8988T (cell line): ENCODE measurements at places on chromosomes 16 and 17.

GRCh38 chr16:56201030-56201429 is 9.7 kb downstream of the GNAO1 start:
- no peak for DNase-seq

- no peak for DNase-seq
Observed at GRCh38 chr17:78133179-78133951, 2.8 kb downstream of the TMC8 start.

DNA sequence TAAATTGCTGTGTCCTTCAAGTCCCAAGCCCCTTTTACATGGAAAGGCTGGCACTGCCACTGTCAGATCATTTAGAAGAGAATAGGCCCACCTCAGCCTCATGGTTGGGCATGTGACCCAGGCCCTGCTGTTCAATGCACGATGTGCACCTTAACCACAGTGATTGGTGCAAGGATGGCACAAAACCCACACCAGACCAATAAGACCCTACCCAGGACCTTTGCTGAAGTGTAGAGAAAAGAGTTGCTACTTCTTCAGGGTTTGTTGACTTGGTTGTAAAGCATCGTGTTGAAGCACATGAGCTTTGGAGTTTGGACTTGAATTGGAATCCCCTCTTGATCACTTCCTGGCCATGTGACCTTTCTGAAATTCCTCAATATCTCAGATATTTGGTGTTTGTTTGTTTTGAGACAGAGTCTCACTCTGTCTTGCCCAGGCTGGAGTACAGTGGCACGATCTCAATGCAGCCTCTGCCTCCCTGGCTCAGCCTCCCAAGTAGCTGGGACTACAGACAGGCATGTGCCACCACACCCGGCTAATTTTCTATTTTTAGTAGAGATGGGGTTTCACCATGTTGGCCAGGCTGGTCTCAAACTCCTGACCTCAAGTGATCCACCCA is 24.8 kb downstream of the DNAJA2 start:
- no peak for DNase-seq

GRCh38 chr17:74408815-74409214 is 23.1 kb upstream of the GPRC5C start:
- DNase-seq: no peak

DNA sequence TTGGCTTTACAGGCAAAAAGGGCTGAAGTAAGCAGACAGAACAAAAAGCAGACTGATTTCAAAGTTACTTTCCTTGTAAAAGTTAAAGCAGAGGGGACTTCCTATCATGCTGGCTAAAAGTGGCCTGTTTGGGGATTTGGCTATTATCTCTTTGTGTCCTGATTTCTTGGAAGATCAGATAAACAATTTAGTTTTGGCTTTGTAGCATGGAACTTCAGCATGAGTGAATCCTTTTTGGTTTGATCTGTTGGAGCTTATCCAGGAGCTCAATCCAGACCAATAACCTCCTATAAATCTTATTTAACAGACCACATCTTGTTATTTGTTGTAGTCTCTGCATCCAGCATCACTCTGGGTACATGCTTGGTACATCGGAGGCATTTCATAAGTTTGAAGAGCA is 8.9 kb upstream of the RNF112 start:
- DNase-seq: no peak

- no peak for DNase-seq
Observed at GRCh38 chr16:84042879-84043485, 387 bp upstream of the SLC38A8 start.

- DNase-seq: no peak
Observed at GRCh38 chr16:3774156-3774767, 56.9 kb upstream of the TRAP1 start.

DNA sequence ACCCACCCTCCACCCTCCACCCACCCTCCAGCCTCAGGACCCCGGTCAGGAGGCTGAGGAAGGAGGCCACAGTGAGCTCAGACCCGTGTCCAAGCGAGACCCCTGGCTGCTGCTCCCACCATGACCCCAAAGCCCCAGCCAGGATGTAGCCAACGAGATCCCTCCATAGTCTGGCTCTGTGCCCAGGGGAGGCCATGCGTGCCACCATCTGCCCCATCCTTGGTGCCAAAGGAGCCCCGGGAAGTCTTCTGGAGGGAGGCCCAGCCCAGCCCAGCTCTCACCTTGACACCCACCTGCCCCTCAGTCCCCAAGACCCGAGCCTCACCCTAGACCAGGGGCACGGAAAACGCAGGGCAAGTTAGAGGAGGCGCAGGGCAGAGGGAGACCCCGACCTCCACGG is 34.2 kb downstream of the PIEZO1 start:
- DNase-seq: no peak

DNA sequence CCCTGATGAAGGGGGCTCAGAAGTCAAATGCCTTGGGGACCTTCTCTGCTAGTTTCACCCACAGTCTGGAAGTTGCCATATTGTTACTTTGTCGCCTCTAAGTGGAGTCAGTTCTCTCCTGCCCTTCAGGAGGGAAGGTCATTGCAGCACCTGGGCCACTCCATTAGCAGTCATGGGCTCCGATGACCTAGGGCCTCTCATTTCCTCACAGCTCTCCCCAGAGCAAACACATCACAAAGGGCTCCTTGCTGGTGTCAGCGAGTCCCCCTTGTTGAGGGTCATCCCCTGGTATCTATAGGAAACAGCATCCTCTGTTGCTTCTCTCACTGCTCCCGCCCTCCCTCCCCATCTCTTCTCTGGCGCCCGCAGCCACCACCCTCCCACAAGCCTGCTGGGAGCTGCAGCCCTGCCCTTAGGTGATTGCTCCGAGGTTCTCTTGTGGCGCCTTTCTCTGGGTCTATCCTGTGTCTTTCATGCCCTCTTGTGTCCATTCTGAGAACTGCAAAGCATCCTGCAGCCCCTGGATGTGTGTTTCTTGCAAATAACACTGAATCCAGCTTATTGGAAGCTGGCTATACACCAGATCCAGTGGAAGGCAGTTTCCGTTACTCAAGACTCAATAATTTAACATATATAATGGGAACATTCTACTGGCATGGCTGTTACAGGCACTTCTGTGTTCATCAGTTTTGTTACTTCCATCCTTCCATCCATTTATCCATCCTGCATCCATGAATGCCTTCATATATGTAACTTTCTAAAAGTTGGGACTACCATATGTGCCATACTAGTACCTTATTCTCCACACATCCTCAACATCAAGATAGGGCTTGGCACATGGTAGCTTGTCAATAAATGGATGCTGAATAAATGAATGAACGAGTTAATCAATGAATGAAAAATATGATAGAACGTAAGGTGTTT is 21.2 kb downstream of the PDILT start:
- DNase-seq: peak; percentile 14

GRCh38 chr16:47634126-47634525 is 173.0 kb downstream of the PHKB start:
- no peak for DNase-seq

DNA sequence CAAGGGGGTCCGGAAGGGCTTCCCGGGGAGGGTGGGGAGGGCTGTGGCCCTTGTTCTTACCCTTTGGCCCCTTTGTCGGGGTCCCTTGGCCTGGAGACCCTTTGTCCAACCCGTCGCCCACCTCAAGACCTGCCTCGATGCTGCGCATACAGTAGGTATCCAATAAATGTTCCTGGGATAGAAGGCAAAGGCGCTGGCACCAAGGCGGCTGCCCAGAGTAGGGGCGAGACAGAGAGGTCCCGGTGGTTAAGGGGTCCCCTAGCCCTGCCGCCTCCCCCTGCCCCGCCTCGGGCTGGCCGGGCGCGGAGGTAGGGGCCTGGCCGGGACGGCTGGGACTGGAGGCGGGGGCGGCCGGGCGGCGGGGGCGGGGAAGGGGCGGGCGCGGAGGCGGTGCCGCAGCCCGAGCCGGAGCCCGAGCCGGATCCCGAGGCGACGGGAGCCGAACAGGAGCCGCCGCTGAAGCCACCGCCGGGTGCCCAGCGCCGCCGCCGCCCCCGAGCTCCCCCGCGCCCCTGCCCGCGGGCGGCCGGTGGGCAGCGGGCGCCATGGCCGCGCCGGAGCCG is at the start of gene NHERF2:
NHERF2 (plus strand) TSS at position 442 of the 563 bp plus-strand sequence; CDS start at position 546, 104 bp downstream.
- DNase-seq: peak; percentile 91

DNA sequence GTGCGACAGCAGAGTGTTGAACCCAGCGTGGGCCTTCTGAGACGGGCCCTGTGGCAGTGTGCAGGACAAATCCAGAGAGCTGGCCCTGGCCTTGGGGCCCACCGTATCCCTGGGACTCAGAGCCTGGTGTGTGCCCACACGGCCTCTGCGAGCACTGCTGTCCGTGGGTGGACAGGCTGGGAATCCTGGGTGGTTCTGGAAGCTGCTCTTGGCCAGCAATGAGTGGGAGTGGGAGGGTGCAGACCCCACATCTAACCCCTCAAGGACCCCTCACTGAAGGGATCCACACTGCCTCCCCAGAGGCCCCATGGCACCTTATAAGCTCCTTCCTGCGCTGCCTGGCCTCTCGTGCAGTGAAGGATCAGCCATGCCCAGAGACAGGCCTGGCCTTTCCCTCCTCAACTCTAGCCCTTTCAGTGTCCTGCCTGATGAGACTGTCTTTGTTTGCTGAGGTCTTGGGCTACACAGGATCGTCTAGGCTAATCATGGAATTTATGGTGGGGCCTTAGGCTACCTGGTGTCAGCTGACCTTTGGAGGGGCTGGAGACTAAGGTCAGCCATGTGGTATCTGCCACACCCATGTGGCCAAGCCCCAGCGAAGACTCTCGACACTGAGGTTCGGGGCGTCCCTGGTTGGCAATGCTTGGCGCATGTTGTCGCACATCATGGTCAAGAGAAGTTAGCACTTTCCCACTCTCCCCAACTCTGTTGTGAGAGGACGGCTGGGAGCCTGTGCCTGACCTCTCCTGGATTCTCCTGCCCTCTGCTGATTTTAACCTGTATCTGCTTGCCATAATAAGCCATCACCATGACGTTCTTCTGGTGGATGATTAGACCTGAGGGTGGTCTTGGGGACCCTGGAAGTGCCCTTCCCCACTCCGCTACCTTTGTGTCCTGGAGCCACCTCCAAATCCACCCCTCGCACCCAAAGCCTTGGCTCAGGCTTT is 16.4 kb upstream of the GINS2 start:
- DNase-seq: no peak
